Putamen (tissue), 1 donor: ENCODE measurements at places on chromosomes 16 and 17.

DNA sequence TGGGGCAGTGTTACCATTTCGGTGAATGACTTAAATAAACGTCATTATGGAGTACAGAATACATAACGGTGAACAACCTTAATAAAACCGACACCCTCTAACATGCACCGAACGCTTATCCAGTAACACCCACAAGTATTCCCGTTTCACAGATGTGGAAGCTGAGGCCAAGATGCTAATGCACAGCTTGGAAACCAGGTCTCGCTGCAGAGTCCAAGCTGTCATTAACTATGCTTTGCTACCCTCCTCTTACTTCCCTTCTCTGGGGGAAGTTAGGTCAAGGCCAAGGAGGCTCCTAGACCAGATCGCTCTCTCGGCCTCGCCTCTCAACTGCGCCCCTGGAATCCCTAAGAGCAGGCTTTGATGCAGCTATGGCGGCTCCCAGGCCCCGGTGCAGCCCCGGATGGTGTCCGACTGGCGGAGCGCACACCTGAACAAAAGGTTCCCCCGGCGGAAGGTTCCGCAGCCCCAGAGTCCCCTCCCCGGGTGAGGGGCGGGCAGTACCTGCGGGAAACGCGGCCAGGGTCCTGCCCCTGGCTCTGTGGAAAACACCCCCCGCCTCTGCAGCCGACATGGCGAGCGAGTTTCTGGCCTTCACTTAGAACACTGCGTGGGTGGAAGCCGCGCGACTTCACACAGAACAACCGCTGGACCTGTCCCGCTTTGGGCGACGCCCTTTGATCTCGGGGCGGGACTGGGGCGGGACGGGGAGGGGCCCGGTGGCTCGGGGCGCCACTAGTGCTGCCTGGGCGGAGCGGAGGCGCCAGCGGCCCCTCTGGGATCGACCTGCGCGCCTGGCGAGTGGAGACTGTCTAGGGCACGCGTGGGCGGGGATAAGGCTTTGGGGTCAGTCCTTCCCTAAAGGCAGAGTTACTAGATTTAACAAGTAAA is at the start of gene CPPED1:
CPPED1 (minus strand) TSS at position 685 of the 891 bp plus-strand sequence; CDS start at position 574, 111 bp downstream.
- peak; percentile 92 for DNase-seq

GRCh38 chr16:79318143-79318899 is 282.2 kb downstream of the MAF start:
- no peak for DNase-seq

DNA sequence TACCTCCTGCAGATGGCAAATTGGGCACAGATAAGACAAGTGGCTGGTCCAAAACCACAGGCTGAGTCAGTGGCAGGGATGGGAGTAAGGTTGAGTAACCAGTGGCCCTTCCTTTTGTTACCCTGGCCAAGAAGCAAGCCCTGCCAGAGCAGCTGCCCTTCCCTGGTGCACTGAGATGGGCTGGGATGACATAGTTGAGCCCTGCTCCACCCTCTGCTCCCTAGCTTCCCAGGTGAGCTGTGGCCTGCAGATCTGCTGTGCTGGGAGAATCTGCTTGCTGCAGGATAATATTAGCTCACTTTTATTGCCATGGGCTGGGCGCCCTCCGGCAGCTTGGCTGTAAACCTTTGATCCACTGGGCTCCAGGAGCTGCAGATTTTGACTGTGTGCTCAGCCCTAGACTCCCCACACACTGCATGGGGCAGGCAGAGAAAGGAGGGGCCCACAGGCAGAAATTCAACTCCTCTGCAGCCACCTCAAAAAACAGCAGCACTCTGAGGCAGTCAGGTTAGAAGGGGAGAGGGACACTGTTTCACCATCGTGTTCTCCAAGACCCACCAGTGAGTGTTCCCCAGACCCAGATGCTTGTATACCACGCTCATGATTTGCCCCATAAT is 101.8 kb downstream of the CBLN1 start:
- DNase-seq: no peak

- peak; percentile 70 for DNase-seq
Measured at GRCh38 chr16:23279721-23280153, 22.4 kb upstream of the SCNN1B start.

DNA sequence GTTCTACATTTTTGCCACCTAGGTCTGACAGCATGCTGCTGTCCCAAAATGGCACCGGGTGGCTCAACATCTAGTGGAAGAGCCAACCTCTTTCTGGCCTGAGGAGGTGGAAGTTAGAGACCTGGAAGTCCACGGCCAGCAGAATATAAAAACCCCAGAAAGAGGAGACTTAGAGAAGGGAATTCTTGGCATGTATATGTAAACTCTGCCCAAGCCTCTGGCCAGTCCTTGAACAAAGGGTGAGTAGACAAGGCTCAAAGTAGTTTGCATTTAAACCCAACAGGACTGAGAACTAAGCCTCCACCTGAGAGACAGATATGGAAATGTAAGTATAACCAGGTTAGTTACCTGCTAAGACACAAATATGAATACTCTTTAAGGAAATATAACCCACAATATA is 210.3 kb downstream of the GRIN2A start:
- DNase-seq: no peak

DNA sequence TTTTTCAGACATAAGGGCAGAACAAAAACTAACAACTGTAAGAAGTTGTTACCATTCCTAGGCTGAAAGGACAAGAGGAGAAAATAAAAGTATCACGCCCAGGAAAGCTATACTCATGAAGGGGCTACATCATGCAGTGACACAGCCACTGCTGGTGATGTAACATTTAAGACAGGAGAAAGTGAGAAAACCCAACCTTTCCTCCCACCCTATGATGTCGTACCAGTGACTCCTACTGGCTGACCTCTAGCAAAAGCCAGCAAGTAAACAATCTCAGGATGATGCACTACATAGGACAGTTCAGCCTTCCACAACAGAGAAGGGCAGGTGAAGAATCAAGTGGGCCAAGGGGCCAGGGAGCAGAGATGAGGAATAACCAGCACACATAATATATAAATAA is 14.0 kb upstream of the OR1E2 start:
- DNase-seq: no peak

DNA sequence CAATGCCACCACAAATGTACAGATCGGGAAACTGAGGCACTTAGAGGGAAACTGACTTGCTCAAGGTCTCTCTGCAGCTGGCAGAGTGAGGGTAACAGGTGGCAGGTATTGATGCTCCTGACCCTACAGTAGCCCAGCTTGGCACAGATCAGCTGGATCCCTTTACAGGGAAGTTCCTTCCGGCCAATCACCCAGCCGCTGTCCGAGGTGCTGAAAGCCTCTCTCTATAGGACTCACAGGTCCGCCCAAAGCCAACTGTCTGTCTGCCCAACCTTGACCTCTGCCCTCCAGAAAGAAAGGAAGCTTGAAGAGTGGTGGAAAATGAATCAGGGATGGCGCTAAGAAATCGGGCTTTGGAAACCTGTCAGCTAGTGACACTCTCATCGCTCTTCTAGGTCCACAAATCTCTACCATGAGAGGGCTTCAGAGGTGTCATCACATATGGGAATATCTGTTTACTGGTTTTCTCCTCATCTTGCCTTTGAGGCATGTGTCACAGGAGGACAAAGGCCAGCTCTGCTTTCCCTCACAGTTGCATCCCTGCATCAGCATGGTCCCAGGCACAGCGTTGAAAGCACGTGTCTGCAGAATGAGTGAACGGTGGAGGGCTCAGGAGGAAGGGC is 246.2 kb downstream of the KATNIP start:
- DNase-seq: no peak

- no peak for DNase-seq
Measured at GRCh38 chr17:56026915-56027314, 126.4 kb upstream of the ANKFN1 start.

DNA sequence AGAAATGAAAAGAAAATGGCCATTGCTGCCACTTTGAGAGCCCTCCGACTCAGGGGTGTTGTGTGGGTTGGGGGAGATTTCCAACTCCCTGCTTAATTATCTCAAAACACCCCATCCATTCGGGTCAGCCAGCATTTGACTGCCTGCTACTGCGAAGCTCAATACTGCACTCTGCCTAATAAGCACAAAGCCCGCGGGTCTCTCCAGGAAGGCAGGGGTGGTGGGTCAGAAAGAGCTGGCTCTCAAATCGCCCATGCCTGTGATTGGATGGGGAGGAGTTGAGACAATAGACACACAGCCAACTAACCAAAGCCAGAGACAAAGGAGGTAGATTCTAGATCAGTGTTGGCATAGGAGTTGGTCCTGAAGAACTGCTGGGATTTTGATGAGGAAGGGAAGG is 2.3 kb upstream of the XAF1 start:
- no peak for DNase-seq

DNA sequence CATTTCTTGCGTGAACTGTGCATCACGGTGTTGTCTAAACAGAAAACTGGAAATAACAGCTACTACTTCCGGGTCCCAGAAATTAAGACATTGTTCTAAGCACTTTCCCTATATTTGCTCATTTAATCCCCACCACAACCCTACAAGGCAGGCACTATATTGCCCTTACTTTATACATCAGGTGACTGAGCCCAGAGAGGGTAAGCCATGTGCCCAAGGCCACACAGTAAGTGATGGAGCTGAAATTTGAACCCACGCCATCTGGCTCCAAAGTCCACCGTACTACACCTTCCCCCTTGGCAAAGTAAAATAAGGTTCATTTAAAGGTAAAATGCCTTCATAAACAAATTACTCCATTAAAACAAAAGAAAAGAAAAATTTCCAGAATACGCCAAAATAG is 33.2 kb downstream of the COTL1 start:
- no peak for DNase-seq

DNA sequence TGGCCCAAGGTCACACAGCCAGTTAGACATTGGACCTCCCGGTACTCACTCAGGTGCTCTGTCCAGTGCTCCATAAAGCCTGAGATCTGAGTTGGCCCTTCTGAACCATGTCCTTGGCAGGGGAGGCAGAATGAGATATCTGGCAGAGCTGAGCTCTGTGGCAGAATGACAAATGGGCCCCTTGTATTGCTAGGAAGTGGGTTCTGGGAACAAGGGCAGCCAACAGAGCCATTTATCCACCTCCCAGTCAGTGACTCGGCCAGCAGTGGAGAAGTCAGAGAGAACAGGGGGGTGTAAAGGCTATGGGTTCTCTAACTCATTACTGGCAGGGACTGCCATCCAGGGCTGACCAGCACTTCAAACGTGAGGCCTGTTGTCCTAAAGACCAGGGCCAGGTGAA is 117.1 kb upstream of the NLRP1 start:
- DNase-seq: no peak

DNA sequence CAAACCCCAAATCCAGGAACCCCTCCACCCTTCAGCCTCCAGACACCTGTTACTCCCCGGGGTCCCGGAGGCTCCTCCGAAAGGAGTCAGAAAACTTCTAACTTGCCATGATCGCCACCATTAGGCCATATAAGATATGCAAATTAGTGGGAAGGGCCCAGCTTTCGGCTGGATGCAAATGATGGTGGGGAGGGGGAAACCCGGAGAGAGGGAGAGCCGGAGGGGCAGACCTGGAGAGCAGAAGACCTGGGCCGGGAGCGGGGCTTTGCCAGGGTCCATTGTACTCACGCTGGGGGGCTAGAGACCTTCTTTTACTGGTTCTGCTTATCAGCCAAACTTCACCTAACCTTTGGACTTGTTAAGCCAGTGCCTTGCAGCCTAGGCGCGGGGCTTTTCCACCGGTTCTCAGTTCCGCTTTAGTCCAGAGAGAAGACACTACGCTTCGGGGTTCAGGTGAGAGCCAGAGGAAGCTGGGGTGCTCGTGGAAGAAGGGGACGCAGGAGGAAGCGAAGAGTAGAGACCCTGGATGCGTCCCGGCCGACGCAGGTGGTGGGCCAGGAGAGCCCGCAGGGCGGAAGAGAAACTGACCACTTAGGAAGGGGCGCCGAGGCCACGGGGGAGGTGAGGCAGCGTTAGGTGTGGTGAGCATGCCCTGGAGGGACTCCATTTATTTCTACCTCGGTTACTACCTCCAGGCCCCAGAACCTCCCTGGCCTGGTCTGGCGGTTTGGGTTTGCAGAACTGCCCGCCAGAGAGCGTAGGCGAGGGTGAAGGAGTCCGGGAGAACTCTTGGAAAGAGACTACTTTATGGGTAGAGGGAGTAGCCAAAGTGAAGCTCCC is at the start of gene HNF1B:
HNF1B (minus strand) TSS at position 99 of the 840 bp plus-strand sequence. CDS start 175 bp downstream, outside the sequence.
- no peak for DNase-seq

DNA sequence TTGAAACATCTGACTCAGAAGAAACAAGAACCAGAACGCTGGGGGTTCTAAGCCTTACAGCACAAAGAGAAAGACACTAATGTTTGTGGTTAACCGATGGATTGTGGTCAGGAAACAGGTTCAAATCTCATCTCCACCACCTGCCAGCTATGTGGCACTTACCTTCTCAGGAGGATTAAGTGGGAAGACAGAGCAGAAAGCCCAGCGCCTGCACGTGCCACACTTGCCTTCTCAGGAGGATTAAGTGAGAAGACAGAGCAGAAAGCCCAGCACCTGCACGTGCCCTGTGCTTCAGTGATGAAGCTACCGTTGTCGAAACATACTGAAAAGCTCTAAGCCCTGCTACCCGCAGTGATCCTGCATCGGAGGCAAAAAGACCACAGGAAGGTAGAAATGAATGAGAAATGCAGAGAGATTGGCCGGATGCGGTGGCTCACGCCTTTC is 90.6 kb downstream of the NXN start:
- no peak for DNase-seq

DNA sequence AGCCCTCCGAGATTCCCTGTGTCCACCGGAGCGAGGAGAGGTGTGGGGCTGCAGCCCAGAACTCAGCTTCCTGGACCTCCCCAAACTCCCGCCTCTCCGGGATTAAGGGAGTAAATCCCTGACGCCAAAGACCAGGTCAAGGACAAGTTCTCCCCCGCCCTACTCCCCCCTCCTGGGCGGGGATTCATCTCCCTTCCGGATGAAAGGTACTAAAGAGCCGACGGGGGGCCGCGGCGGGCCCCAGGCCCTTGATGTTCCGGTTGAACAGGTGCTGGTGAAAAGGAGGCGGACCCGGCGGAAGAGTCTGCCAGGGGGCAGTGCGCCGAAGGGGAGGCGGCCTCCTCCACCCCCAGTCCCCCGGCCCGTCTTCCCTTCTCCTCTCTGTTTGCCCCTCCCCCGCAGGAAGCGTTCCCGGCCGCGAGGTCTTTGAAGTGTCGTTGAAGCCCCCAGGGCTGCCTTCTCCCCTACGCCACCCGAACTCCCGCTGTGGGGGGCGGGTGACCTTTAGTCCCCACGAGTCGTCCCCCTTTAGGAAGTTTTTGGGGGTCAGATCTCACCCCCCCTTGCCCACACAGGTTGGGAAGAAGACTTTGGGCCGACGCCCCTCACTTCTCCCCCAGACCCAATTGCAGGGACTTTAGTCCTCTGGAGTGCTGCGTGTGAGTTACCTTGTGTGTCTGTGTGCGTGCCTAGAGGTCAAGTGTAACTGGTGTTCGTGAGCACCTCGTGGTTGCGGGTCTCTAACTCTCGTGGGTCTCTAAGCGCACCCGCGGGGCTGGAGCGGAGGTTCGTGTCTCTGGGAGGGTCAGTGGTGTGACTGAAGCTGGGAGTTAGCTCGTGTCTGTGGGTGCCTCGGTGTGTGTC is 1.1 kb upstream of the MLLT6 start:
- no peak for DNase-seq

- DNase-seq: no peak
Measured at GRCh38 chr16:81908466-81909262, 102.6 kb downstream of the SDR42E1 start.

DNA sequence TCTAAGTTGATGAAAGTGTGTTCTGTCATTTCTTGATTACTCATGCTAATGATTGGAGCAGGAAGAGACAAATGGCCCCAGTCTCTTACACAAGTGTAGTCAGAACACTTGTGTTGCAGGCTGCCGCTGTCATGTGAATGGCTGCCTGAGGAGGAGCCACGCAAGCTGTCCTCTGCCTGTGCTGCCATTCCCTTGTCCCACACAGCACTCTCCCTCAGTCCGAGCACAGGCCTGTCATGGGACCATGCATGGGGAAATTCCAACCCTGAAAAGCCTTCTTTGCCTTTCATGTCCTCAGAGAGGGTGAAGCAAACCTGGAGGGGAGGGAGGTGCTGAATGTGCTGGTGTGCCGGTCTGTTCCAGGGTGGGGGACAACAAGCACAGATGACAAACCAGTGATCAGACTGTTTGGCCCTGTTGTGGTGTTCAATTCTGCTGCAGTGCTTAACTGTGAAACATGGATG is 109.4 kb downstream of the MRTFB start:
- no peak for DNase-seq
